ENCODE measurements at places on chromosomes 2 and 18.

DNA sequence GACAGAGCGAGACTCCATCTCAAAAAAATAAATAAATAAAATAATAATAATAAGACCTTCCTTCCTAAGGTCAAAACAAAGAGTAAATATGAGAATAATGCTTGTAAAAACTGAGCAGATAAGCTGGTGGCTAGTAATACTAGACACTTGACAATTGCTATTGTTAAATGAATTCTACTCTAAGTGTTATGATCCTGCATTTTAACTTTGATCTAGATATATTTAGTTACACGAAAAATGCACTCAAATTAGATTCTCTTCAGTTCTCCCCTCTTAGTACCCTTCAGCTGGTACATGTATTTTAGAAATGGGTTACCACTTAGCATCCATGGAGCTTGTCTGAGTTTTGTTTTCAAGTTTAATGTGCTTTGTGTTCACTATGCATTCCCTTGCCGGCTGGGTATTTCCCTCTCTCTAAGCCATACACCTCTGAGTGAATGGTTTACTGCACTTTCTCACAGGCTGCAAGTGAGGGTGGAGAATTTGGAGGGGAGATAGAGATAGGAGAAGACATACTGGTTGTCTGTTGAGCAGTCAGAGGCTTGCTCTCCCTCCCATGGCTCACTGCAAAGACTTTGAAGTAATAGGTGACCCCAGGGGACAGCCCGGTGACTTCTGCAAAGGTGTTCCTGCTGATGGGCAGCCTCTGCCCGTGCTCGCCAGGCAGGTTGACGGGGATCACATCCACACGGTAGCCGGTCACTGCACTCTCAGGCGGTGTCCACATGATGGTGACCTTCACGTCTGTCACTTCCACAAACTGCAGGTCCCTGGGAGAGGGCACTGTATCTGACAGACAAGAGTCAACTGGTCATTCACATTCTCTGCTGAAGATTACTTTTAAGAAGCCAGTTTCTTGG is 29.9 kb downstream of the FN1 start:
- DNase-seq, result no peak

DNA sequence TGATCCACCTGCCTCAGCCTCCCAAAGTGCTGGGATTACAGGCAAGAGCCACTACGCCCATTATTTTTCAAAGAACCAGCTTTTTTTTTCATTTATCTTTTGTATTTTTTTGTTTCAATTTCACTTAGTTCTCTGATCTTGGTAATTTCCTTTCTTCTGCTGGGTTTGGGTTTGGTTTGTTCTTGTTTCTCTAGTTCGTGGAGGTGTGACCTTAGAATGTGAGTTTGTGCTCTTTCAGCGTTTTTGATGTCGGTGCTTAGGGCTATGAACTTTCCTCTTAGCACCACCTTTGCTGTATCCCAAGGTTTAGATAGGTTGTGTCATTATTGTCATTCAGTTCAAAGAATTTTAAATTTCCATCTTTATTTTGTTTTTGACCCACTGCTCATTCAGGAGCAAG is 86.7 kb upstream of the MSTN start:
- DNase-seq, result no peak

GRCh38 chr2:101041413-101041812 is 39.3 kb downstream of the RPL31 start:
- no peak for DNase-seq

GRCh38 chr2:197229509-197230443 is 80.8 kb downstream of the ANKRD44 start:
- no peak for DNase-seq

GRCh38 chr18:31041271-31042083 is 1.1 kb downstream of the DSC3 start:
- DNase-seq, result no peak
